ENCODE measurements at places on chromosomes 3 and 15. TPM values are rescaled to one million over a fixed set of nuclear protein-coding genes. Genes with fewer than 3 reads are reported as not detected.

DNA sequence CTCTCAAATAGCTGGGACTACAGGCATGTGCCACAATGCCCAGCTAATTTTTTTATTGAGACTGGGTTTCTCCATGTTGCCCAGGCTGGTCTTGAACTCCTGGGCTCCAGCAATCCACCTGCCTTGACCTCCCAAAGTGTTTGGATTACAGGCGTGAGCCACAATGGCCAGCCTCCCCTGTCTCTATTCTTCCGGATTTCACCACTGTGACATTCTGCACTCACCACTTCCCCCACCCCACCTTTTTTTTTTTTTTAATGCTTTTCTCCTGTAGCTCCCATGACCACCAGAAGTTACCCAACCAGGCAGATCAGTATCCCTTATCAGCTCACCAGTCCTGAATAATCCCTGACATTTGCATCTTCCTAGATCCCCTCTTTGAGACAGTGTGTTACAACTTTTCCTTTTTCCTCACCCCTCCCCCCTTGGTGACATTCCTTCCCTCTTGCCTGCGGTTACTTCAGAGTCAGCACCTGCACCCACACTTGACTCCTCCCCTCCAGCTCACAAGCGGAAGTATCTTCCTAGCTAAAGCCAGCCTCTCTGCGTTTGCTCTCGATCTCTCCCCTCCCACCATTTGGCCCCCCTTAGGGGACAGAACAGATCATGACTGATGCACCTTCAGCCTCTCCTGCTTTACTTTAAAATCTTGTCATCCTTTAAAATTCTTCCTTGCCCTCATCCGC is 13.5 kb upstream of the ZNF592 start:
- DNase-seq: peak; percentile 44

DNA sequence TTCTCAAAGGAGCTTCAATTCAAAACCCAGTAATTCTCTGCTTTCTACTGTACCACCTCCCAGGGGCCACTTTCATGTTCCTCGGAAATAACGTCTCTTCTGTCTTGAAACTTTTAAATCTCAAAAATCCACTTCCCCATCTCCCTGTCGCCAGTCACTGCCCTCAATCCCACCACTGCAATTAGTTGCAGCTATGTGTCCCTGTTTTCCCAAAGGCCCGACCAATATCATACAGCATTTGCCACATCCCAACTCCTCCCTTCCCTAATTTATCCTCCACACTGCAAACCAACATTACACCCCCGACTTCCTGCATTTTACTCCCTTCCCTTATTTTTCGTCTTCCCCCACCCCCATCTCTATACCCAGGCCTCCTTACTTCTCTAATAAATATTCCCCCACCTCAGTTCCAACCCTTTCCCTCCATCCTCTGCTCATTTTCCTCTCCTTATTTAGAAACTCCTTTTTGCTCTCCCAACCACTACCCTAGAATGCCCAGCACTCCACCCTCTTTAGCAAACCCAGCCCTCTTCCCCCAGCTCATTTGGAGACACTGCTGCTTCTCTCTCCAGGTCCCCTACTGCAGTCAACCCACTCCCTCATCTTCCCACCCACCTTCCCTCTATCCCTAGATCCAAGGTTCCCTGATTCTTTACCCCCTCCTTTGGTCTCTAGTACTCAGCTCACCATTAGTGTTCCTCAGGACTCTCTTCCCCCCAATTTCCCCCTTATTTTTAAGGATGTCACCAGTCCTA is 1.1 kb downstream of the NPTN start:
- no peak for DNase-seq

DNA sequence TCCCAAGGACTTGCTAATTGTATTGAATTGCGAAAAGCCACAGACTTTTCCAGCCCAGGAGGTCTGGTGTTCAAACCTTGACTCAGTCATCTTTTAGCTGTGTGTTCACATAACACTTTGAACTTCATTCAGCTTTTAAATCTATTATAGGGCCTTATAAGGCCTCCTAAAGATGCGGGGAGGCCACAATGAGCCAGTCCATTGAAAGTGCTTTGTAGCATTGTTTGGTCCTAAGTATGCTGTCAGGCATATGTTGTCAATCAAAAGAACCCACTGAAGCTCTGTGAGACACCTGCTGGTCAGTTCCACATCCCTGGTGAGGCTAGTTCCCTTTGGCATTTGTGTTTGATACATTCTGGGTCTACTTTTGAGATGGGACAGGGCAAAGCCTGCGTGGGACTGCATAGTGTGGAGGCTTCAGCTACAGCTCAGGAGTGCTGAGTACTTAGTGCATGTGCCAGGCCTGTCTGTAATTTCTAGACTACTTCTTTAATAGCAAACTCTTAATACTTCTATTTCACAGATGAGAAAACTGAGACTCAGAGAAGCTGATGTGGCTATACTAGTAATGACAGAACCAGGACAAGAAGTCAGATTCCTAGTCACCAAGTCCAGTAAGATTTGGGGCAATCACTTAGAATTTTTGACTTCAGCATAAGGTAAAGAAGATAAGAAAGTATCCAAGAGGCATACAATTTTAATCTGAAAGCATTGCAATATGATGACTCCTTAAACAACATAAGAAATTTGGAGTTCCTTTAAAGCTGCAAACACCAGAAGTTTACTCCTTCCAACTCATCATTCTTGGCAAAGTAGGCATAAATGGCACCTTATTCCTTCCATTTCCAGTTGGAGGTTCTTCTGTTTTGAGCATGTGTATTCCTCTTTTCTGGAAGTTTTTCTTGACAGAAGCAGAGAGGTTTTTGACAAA is 213.0 kb downstream of the PDCD6IP start:
- DNase-seq: no peak

- no peak for DNase-seq
Observed at GRCh38 chr3:100776097-100776729, 66.9 kb downstream of the TFG start.

DNA sequence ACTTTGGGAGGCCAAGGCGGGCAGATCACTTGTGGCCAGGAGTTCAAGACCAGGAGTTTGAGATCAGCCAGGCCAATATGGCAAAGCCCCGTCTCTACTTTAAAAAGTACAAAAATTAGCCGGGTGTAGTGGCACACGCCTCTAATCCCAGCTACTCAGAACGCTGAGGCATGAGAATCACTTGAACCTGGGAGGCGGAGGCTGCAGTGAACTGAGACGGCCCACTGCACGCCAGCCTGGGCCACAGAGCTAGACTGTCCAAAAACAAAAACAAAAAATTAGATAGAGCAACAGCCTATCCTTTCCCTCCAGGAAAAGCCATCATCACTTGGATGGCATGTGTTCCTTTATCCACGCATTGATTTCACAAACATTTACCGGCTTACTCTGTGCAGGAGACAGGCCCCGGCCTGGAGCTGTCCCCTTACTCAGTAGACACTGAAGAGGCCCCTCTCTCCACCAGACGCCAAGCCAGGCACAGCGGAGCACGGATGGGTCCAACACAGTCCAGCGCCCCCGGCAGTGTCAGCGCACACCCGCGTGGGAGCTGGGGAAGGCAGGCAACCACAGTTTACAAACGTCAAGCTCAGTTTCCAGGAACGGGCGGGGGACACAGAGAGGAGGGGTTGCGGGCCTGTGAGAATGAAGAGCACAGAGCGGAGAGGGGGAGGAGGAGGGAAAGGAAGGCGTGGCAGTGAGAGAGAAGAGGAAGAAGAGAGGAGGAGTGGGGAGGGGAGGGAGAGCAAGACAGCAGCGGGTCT is 3.1 kb downstream of the GP5 start:
- DNase-seq: no peak

GRCh38 chr3:52896151-52896550 is 1.2 kb downstream of the STIMATE start:
- no peak for DNase-seq

DNA sequence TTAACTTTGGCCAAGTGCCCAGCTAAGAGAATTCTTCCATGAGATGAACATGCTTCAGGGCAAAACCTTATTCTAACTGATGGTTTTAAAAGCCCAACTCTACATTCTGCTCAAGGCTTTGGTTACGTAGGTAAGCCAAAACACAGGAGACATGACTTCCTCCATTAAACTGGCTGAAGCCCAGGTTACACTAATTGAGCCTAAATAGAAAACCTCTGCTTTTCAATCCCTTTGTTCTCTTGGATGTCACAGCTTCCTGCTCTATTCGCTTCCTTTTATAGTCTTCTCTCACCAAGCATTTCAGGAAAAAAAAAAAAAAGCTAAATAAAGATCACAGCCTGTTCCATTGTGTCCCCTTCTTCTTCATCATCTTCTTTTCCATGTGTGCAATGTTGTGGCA is 420.4 kb downstream of the TIGIT start:
- no peak for DNase-seq

DNA sequence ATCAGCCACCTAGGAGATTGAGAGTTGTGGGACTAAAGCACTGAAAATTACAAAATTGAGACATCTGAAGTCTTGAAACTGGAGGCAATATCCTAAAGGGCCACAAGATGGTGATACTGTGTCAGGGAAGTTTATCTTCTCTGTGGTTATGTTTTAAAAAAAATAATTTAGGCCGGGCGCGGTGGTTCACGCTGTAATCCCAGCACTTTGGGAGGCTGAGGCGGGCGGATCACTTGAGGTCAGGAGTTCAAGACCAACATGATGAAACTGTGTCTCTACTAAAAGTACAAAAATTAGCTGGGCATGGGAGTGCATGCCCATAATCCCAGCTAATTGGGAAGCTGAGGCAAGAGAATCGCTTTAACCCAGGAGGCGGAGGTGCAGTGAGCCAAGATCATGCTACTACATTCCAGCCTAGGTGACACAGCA is 17.9 kb upstream of the NIT2 start:
- DNase-seq: peak; percentile 41

DNA sequence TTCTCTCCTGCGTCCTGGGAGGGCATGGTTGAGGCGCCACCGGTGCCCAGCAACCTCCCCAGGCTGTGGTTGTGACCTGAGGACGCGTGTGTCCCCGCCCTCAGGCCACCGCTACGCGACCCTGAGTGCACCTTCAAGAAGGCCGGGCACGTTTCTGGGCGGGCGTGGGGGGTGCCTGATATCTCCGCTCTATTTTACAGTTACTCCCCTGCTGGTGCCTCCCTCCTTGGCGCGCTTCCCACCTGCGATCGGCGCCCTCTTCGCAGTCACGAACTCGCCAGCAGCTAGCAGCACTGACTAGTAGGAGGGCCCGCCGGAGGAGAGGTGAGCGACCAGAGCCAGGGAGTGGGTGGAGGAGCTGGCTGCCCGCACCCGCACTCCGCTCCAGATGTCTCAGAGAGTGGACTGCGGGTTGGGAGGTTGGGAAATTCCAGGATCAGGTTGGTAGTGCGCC is 43.2 kb upstream of the POLG start:
- DNase-seq: no peak

DNA sequence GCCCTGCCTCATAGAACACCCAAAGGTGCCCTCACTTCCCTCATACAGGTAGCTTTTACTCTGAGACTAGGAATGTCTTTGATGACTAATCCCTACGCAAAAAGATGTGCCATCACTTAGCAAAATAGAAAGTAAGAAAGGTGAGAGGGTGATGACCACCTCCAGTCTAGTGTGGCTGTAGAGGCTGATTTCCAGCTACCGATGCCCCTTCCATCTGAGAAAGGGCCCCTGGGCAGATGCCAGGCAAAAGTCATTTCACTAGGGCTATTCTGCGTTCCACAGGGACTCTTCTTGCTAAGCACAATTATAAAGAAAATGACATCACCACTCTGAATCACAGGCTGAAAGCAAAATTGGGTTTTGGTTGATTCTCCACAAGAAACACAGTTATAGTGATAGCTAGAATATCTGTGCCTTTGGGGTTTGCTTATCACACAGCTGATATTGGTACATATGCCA is 77.4 kb downstream of the RBPMS2 start:
- DNase-seq: no peak

DNA sequence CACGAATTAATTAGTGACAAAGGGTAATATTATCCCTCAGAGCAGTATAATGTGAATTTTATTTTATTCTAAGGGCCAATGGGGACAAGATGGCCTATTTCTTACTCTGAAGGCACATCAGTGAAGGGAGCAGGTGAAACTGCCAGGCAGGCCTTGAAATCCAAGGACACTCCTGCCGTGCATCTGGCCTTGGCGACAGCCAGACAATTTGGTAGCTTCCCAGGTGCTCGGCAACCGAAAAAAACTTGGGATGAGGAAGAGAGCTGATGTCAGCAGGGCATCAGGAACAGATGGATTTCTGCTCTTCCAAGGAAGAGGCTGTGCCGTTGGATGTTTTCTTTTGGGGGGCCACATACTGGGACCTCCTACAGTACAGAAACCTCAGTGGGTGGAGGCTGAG is 83.2 kb upstream of the ADAMTSL3 start:
- DNase-seq: no peak

DNA sequence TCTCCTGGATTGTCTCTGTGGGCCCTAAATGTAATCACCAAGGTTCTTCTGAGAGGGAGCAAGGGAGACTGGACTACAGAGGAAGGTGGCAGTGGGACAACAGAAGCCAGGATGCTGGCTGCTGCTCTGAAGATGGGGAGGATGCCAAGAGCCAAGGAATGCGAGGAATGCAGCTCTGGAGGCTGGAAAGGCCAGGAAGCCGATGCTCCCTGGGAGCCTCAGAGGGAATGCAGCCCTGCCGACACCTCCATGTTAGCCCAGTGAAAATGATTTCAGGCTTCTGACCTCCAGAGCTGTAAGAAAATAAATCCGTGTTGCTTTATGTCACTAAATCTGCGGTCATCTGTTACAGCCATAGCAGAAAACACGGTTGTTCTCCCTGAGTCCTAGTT is 44.1 kb downstream of the UMPS start:
- DNase-seq: no peak

- DNase-seq: no peak
Observed at GRCh38 chr15:100206643-100207042, 135.1 kb downstream of the ADAMTS17 start.

DNA sequence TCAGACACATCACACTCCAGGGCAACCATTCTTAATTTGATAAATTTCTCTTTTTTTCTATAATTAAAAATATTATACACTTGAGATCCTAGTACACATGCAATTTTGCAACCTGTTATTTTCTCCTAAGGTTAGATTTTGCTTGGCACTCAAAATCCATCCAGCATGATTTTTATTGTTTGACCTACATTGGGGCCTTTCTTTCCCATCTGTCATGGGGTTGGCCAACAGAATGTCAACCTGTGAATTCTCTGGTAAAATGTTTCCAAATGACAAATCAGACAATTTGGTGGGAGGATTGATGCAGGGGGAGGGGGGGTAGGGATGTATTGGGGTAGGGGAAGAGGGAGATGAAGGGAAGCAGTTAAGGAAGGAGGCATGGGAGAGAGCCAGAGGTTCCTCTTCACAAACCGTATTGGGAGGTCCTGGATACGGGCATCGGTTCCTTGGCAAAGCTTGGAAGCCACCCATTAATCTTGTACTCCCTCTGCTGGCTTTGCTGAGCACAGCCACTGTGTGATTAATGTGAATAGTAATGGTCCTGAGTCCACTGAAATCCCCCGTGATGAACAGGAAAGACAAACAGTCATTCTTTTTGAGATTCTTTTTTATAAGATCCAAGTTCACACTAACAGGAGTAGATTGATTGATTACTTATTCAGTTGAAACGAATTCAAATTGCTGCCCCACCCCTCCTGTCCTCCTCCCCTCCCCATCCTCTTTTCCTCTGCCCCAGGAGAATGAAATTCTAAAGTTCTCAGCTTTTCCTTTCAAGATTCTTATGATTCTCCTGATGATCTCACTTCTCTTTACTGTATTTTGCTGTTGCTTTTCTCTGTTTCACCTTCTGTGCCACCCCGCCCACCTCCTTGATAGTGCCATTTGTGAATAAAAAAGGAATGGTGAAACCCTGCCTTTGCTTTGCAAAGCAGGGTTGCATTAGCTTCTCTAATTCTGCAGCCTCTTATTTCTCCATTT is 82.2 kb upstream of the SLC25A26 start:
- DNase-seq: no peak

GRCh38 chr15:31455499-31455898 is 128.9 kb downstream of the KLF13 start:
- DNase-seq: no peak

SPATA12 gene
- total RNA-seq: not detected

ZBBX gene
- total RNA-seq: not detected

GATM gene
- total RNA-seq: 1.9 TPM

KNSTRN gene
- total RNA-seq: 49.9 TPM

CDHR4 gene
- not detected for total RNA-seq

SHC4 gene
- total RNA-seq: 5.0 TPM
